ENCODE measurements at places on chromosomes 1 and 21. TPM values are rescaled to one million over a fixed set of nuclear protein-coding genes. Genes with fewer than 3 reads are reported as not detected.

The AQP10 gene
- total RNA-seq, result 0.64 TPM

The LCA5L gene
- 6.5 TPM for total RNA-seq

The ESPN gene
- 20.8 TPM for total RNA-seq

The OR2L8 gene
- total RNA-seq, result not detected

The CELA3B gene
- total RNA-seq, result 6.7 TPM

The NDUFS5 gene
- total RNA-seq, result 278 TPM

The PTPN7 gene
- 4.5 TPM for total RNA-seq

The DARS2 gene
- total RNA-seq, result 16.1 TPM

The PLA2G5 gene
- total RNA-seq, result 6.5 TPM

The CFH gene
- total RNA-seq, result 185 TPM

The OR14K1 gene
- total RNA-seq, result not detected

The TRAF3IP3 gene
- total RNA-seq, result 6.9 TPM

The ILDR2 gene
- total RNA-seq, result 0.52 TPM

The BSND gene
- total RNA-seq, result not detected

The TAF13 gene
- total RNA-seq, result 35.8 TPM

The SPRR5 gene
- total RNA-seq, result not detected

The MAP3K6 gene
- total RNA-seq, result 96.6 TPM

The EPHA10 gene
- not detected for total RNA-seq

The DENND2D gene
- 61.6 TPM for total RNA-seq

The IGSF9 gene
- 4.9 TPM for total RNA-seq

The CHI3L2 gene
- 298 TPM for total RNA-seq

The ENTREP3 gene
- 28.7 TPM for total RNA-seq

The PGLYRP3 gene
- total RNA-seq, result not detected

The SH3BGR gene
- total RNA-seq, result 3.2 TPM

The CLCA1 gene
- 0.15 TPM for total RNA-seq

The RAP1GAP gene
- 41.4 TPM for total RNA-seq

The NPHS2 gene
- not detected for total RNA-seq

The WNT3A gene
- 3.1 TPM for total RNA-seq

The NTNG1 gene
- 26.7 TPM for total RNA-seq

The RPE65 gene
- total RNA-seq, result 0.09 TPM

The LCK gene
- 8.9 TPM for total RNA-seq

The MYOG gene
- total RNA-seq, result not detected

The LHX8 gene
- not detected for total RNA-seq

The WNT9A gene
- total RNA-seq, result 8.6 TPM

The CLEC20A gene
- total RNA-seq, result not detected

The BLZF1 gene
- 31.5 TPM for total RNA-seq

The PPFIA4 gene
- total RNA-seq, result 1.3 TPM

The PARP1 gene
- 55.1 TPM for total RNA-seq

The CD1E gene
- total RNA-seq, result 0.55 TPM

The IFNAR1 gene
- total RNA-seq, result 58.7 TPM

The LAMB3 gene
- total RNA-seq, result 72.6 TPM

The GJA8 gene
- total RNA-seq, result not detected

The SELENBP1 gene
- total RNA-seq, result 282 TPM

The PAQR6 gene
- total RNA-seq, result 1.3 TPM

The MAN1C1 gene
- 14.7 TPM for total RNA-seq

The EXOSC10 gene
- 75.1 TPM for total RNA-seq

The HSD11B1 gene
- 39.5 TPM for total RNA-seq

The ASPM gene
- total RNA-seq, result 0.55 TPM

The CHRM3 gene
- 6.6 TPM for total RNA-seq

The PBX1 gene
- 112 TPM for total RNA-seq

The PDE9A gene
- 7.2 TPM for total RNA-seq

The NBPF6 gene
- not detected for total RNA-seq

The ANXA9 gene
- total RNA-seq, result 1.0 TPM

The KIF21B gene
- total RNA-seq, result 4.2 TPM

The ADGRL2 gene
- total RNA-seq, result 72.8 TPM

The ASCL5 gene
- total RNA-seq, result not detected

The CDC20 gene
- 4.8 TPM for total RNA-seq

Measured in lung (tissue), 17 donors.